ENCODE measurements at places on chromosomes 4 and X.

- DNase-seq = no peak
These were observed 224.7 kb downstream of the MID1 start for GRCh38 chrX:10395643-10396042.

DNA sequence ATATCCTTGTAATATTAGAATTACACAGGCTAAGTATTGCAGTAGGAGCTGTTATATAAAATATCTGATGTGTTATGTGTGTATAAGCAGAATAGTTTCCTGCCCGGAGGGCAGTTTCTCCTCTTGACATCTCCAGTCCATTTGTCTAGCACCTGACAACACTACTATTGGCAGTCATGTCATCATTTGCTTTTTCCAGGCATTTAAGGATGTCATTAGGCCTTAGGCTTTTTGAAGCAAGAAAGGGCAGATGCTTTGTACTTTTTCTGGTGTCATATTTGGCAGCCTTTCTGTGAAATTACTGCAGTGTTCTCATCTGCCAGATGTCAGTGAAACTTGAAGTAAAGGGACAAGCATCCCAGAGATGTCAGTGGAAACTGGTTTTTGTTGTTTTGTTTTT, 2017.6 kb upstream of the IGFBP7 start:
- DNase-seq = no peak

GRCh38 chrX:113947548-113947947, 636.3 kb upstream of the HTR2C start:
- DNase-seq = no peak

DNA sequence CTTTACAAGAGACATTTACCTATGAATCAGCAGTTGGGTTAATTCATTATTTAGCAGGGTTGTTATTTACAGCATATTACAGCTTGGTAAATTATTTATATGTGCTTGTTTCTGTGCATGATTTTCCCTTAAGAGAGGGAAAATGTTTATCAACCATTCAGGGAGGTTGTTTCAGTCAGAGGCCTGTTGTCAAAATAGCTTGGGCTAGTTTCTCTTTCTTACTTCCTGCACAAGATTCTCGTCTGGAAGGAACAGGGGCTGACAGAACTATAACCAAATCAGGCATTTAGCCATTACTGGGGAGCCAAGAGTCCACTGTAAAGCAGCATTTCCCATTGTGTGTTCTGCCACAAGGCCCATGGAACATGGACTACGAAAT, 135.8 kb downstream of the HS6ST2 start:
- no peak for DNase-seq

Measured in amygdala (tissue), 56 donors.